ENCODE measurements at places on chromosomes 12 and 14. TPM values are rescaled to one million over a fixed set of nuclear protein-coding genes. Genes with fewer than 3 reads are reported as not detected.

DNA sequence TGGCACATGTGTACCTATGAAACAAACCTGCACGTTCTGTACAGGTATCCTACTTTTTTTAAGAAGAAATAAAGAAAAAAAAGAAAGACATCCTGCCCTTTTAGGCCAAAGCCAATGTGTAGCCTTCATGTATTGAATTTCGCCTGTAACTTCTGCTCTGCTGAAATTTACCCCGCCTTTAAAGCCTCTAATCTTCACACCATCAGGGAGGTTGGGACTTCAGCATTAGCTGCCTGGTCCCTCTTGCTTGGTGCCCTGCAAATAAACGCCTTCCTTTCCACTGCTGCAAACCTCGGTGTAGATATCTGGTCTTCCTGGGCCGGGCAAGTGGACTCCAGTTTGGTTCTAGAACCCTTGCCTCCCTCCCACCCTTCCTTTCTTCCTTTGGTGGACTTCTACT lies 2.6 kb upstream of the KRT71 start:
- no peak overlapping the region for H3K4me3 ChIP-seq
- no peaks in the 10 kb centered on the region for H3K36me3 ChIP-seq
- no peak overlapping the region for H3K27ac ChIP-seq
- no peaks in the 10 kb centered on the region for H3K4me1 ChIP-seq
- peaks cover 3% of the 10 kb centered on the region for H3K27me3 ChIP-seq

DNA sequence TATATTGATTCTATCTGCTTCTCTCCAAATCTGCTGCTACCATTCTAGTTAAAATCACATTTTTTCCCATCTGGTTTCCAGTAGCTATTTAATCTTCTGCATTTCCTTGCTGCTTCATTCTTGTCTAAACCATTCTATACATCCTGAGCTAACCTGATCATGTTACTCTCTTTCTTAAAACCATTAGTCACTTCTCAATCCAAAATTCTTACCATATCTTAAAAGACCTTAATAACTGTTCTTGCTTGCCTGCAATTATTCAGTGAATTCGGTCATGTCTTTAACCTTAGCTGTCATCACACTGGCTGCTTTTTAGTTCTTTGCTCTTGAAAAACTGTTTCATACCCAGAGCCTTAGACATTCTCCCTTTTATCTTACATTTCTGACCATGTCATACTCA lies 56.4 kb upstream of the PZP start:
- DNase-seq = no peak
- no peaks in the 10 kb centered on the region for H3K36me3 ChIP-seq

The HOXC9 gene
- polyA plus RNA-seq = 1.1 TPM

DNA sequence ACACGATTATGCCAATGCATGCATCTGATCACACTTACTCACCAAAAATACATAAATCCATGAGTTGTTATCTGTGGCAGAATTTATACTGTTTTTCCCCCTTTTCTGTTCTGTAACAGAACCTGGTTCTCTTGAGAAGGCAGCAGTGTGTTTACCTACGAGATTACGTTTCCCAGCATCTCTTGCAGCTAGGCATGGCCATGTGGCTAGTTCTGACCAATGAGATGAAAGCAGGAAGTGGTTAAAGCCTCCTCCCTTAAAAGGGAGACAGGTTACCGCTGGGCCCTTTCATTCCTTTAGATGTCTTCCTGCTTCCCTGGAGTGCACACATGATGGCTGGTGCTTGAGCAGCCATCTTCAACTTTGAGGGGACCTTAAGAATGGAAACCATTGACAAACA lies 11.7 kb upstream of the ASPG start:
- H3K4me1 ChIP-seq = no peaks in the 10 kb centered on the region
- no peaks in the 10 kb centered on the region for H3K27me3 ChIP-seq
- DNase-seq = no peak

The NGDN gene
- polyA plus RNA-seq = 50.6 TPM

- H3K4me3 ChIP-seq = no peak overlapping the region
- DNase-seq = no peak
- H3K27me3 ChIP-seq = peaks cover 10% of the 10 kb centered on the region
Observed at GRCh38 chr12:51886021-51886710, 1.7 kb upstream of the ANKRD33 start.

DNA sequence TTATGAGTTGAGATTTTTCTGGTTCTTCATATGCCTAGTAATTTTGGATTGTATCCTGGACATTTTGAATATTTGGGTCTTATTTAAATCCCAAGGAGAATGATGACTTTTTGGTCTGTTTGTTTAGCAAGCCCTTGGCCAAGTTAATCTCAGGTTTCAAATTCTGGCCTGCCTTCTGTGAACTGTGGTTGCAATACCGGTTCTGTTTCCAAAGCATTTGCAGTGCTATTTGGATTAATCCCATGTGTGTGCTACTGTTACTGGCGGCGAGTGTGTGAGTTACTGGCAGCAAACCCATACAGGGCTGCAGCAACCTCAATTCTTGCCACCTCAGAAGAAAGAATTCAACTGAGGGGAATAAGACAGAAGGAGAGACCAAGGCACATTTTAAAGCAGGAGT lies 51.1 kb downstream of the TMEM260 start:
- H3K4me1 ChIP-seq = no peaks in the 10 kb centered on the region
- H3K4me3 ChIP-seq = no peak overlapping the region
- no peaks in the 10 kb centered on the region for H3K27me3 ChIP-seq
- no peak for DNase-seq
- peaks cover 9% of the 10 kb centered on the region for H3K36me3 ChIP-seq

The CCDC175 gene
- not detected for polyA plus RNA-seq

The COCH gene
- polyA plus RNA-seq = not detected

GRCh38 chr14:74506411-74506851 lies 12.9 kb downstream of the ISCA2 start:
- no peak overlapping the region for H3K4me3 ChIP-seq
- no peak overlapping the region for H3K27ac ChIP-seq
- H3K27me3 ChIP-seq = no peaks in the 10 kb centered on the region

GRCh38 chr12:12983420-12984035 lies 16.5 kb downstream of the HEBP1 start:
- H3K4me3 ChIP-seq = no peak overlapping the region
- H3K4me1 ChIP-seq = peaks cover 4% of the 10 kb centered on the region
- peaks cover 24% of the 10 kb centered on the region for H3K36me3 ChIP-seq
- H3K27me3 ChIP-seq = no peaks in the 10 kb centered on the region
- no peak for DNase-seq
- no peak overlapping the region for H3K27ac ChIP-seq

DNA sequence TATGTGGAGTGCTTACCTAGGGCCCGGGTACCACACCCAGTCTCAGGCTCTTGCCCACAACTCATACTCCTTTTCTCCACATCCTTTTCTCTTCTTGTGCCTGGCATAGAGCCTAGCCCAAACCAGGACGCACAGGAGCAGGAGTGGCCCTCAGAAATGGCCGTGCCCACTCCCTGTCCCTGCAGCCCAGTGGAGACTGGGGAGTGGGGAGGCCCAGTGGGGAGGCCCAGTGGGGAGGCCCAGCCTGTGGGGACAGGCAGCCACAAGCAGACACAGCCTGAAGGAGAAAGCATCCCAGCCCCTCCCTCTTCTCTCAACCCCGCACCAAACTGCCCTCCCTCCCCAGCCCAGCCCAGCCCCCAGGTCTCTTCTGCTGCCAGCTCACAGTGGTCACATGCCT lies 196.8 kb downstream of the KIF26A start:
- no peaks in the 10 kb centered on the region for H3K36me3 ChIP-seq
- no peak overlapping the region for H3K4me3 ChIP-seq
- H3K27ac ChIP-seq = no peak overlapping the region
- DNase-seq = no peak
- H3K4me1 ChIP-seq = no peaks in the 10 kb centered on the region
- no peaks in the 10 kb centered on the region for H3K27me3 ChIP-seq

The CLEC2B gene
- 20.9 TPM for polyA plus RNA-seq
